ENCODE measurements at places on chromosomes 2 and 18.

DNA sequence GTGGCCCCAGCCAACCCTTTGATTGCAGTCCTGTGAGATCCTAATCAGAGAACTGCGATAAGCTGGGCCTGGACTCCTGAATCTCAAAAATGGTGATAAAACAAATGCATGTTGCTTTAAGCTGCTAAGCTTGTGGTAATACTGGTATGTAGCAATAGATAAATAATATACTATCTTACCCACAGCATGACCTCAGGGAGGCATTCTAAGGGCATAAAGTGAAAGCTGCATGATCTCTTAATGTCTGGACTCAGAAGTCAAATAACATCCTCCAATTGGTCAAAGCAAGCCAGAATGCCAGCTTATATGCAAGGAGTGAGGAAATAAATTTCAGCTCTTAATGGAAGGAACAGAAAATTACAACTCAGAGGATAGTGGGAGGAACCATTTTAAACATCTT is 246.1 kb downstream of the FSIP2 start:
- peak; percentile 9 for DNase-seq

DNA sequence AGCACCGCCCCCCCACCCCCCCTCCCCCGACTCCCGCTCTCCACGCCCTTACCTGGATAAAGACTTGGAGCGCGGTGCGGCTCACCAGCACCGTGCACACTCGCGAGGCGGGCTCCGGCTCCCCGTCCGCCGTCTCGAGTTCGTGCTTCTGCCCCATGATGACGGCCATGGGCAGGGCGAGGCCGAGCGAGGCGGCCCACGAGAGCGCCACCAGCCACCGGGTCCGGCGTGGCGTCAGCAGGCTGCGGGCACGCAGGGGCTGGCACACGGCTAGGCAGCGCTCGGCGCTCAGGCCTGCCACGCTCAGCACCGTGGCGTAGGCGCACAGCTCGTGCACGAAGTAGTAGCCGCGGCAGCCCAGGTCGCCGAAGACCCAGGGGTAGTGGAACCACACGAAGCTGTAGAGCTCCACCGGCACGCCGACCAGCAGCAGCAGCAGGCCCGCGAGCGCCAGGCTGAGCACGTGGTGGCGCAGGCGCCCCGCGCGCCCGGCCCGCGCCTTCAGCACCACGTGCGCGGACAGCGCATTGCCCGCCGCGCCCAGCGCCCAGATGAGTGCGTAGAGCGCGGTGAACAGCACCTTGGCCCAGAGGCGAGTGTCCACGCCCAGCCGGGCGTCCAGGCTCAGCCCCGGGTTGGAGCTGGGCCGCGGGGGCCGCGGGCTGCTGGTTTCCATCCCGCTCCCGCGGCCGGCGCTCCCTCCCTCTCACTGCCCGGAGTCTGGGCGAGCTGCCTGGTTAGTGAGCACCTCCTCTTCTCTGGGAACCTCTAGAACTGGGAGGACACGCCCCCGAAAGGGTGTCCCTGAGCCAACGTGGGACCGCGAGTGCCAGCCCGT is at the start of gene NTSR2:
TSS of gene NTSR2 (minus strand) at position 742 of the 838 bp plus-strand sequence. CDS start at position 676, 66 bp downstream.
- DNase-seq: peak; percentile 60

GRCh38 chr2:129203331-129203730 is 776.1 kb upstream of the RAB6C start:
- DNase-seq: no peak

DNA sequence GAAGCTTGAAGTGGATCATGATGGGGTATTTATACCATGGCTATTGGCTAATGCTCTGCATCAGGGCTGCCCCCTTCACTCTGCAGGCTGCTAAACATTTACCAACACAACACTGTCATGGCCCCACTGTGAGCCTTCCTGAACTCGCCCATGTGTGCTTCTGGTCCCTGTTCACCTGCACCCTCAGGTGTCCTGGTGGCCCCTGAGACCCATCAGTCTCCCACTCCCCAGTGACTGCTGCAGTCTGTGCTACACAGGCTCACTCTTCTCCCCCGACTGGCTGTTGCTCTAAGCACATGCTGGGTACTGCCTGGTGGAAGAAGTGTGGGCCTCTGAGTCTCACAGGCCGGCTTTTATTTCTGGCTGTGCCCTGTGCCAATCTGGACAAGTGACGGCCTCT is 183.0 kb upstream of the HS6ST1 start:
- DNase-seq: no peak

GRCh38 chr2:160397530-160397865 is 96.1 kb downstream of the RBMS1 start:
- no peak for DNase-seq

DNA sequence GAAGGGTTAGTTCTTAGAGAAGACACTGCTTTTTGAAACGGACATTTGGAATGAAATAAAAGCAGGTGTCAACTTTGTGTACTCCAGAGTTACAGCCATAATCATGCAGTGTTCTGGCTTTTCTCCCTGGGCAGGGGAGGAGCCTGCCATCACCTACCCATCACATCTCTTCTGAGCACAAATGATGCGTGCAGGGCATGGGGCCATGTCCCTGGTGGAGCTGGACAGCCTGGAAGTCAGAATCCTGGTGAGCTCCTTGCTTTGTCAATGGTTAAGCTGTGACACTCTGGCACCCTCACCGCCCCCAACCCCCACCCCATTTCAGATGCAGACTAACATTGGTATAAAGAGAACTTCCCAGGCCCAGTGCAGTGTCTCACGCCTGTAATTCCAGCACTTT is 53.1 kb downstream of the PDCL3 start:
- DNase-seq: no peak

DNA sequence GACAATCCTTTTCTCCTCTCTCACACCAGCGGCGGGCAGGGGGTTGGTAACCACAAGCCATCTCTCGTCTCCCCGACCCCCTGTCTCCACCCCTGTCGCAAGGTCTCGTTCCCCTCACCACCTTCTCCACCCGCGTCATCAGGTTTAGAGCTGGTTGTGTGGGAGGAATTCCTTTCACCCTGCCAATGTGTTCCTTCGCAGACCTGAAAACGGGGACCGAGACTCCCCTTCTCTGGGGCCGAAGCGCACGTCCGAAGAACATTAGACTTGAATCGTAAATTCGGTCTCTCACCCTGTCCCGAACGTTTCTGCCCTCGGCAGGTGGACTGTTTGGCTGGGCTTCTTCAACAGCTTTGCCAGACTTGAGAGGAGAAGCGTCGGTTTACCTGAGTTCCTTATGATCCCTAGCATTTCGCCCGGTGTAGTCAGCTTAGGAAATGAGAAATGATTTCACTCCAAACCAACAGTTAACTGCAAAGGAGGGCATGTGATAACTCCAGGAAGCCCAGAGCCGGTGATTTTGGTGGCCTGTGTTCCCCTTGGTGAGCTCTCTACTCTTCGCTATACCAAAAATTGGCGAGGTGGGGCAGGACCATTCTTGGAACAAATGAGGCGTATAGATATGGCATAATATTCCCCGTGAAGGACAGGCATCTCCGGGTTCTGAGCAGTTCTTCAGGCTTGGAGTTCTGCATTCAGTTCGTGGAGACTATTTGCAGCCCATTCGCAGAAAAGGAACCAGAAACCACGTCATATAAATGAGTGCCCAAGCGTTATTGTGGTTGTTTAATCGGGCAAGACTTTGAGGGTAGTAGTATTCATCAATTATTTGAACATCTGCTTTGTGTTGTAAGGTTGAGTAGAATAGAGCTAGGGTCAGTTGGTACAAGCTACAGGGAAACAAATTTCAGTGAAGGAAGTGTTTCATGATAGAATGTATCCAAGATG is 694 bp downstream of the CFAP36 start:
- DNase-seq: peak; percentile 33

GRCh38 chr2:1234731-1235308 is 178.4 kb upstream of the TPO start:
- DNase-seq: peak; percentile 85

DNA sequence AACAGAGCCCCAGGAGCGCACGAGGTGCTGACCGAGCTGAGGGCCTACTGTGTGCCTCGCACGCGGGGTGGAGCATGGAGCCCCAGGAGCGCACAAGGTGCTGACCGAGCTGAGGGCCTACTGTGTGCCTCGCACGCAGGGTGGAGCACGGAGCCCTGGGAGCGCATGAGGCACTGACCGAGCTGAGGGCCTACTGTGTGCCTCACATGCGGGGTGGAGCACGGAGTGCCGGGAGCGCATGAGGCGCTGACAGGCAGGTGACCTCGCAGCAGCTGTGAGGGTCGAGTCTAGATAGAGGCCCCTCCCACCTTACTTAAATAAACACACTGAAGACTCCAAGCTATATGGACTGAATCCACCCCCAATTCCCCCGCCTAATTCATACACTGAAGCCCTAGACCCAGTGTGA is 60.3 kb downstream of the EIPR1 start:
- no peak for DNase-seq

- no peak for DNase-seq
Observed at GRCh38 chr2:236901956-236902355, 183.7 kb upstream of the COPS8 start.

GRCh38 chr18:28313602-28314001 is 136.7 kb upstream of the CDH2 start:
- DNase-seq: no peak

DNA sequence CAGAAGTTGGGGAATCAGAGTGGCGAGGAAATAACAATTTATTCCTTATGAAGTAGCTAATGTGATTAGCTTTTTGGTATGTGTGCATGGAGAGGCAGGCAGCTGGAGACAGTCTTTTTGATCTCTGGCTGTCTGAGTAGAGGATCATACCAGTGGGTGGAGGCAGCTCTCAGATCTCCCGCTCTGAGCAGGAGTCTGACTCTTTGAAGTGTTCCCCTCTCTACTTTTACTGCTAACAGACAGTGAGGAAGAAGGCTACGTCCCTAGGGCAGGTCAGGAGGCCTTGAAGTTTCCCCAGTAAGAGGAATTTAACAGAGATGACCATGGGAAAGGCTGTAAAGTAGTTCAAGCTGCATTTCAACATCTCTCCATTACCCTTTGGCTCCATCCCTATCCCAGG is 111.9 kb upstream of the REG3A start:
- DNase-seq: no peak

GRCh38 chr18:62348474-62348873 is 23.4 kb downstream of the TNFRSF11A start:
- DNase-seq: no peak

- peak; percentile 67 for DNase-seq
Observed at GRCh38 chr2:164495491-164496223, 125.6 kb downstream of the GRB14 start.

- DNase-seq: no peak
Observed at GRCh38 chr2:85734942-85735608, 18.7 kb upstream of the ATOH8 start.

- no peak for DNase-seq
Observed at GRCh38 chr2:133439565-133439920, 128.7 kb downstream of the NCKAP5 start.

GRCh38 chr18:63216516-63217311 is 102.9 kb downstream of the BCL2 start:
- DNase-seq: no peak

GRCh38 chr2:138023976-138024375 is 59.7 kb downstream of the HNMT start:
- DNase-seq: no peak

GRCh38 chr2:196279541-196279940 is 108.2 kb upstream of the STK17B start:
- DNase-seq: peak; percentile 23
